ENCODE measurements at places on chromosomes 5 and 9. TPM values are rescaled to one million over a fixed set of nuclear protein-coding genes. Genes with fewer than 3 reads are reported as not detected.

DNA sequence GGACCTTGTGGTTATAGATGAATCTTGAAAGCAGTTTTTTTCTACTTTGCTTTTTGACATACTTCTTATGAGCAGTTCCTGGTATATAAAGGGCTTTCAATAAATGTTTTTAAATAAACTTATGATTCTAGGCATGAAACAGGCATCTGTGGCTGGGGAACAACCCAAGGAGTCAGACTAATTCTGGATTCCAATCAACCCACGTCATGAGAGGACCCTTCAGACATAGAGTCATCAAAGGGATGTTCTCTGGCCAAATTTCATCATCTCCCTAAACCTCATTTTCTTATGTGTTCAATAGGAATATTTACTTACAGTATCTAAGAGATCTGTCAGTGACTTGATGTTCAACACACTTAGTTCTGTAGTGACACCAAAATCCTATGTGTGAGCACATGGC, 243.8 kb upstream of the ZNF462 start:
- no peak for DNase-seq

GRCh38 chr9:129497005-129497812, 123.7 kb downstream of the C9orf50 start:
- DNase-seq = no peak

- peak; percentile 21 for DNase-seq
Measured at GRCh38 chr9:134569626-134570025, 72.0 kb upstream of the COL5A1 start.

DNA sequence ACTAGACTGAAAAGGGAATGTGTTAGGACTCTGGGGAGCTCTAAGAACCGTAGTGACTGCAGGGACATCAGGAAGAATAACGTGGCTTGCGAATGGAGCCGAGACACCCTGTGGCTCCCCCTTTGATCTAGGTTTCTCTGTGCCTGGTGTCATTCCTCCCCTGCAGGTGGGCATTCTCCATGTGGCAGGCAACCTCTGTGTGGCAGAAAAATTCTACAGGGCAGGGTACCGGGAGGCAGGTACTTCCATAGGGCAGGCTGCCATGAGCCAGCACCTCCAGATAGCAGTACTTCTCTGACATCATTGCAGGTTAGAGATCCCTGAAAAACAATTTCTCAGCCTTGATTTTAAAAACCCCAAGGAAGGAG, 43.1 kb downstream of the ROPN1L start:
- no peak for DNase-seq

GRCh38 chr5:159797261-159797970, 118.9 kb upstream of the ADRA1B start:
- peak; percentile 2 for DNase-seq

- no peak for DNase-seq
Measured at GRCh38 chr9:92737216-92737606, 27.4 kb downstream of the BICD2 start.

- DNase-seq = no peak
Measured at GRCh38 chr9:103261951-103262350, 266.8 kb downstream of the CYLC2 start.

Gene PRSS3
- total RNA-seq = 3.5 TPM

Gene CCDC192
- not detected for total RNA-seq

Gene PCDHB16
- total RNA-seq = 5.3 TPM

Gene BTNL8
- 0.59 TPM for total RNA-seq

Data from right atrium auricular region (tissue), 2 donors.